ENCODE measurements at places on chromosomes 16 and 17.
A peak's percentile ranks its signal among the peaks of the same experiment; 100 is the strongest.

DNA sequence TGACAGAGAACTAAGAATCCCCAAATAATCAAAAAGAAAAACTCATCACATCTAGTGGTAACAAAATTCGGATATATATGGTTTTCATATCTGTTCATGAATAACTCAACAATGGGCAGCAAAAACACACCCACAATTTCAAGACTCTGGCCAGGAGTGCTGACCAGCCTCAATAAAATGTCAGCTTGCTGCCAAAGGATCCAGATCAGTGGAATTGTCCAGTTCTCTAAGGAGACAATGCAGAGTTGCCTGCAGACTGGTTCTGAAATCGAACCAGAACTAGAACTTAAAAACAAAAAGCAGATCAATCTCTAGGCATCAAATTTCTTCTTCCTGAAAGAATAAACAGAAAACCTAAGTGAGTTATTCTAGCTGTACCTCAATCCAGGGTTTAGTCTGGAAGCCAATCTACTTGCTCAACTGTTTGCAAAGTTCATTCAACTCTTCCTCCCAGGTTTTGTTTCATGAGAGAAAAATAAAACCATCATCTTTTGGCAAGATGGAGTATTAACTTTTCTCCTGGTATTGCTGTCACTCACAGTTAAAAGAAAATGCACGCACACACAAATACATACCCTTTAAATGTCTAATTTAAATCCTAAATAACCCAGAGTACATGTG lies 61.0 kb downstream of the CFDP1 start:
- DNase-seq = peak; percentile 71

DNA sequence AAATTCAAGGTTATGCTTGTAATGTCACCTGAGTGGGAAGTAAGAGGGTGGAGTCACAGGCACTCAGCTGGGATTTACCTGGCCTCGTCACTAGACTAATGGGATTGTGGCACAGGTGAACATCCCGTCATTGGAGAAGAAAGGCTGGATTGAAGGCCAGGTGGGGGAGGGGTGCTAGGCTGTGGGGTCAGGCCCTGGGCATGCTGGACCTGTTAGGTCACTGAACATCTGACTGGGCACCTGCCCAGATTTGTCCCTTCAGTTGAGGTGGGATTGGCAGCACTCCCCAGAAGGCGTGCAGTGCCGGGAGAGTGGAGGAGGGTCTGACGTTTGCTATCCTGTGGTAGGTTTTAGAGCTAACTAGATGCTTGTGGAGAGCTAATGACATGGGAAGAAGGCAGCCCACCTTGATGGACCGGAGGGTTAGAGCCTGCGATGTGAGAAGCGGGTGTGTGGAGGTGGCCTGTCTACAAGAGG lies 161.5 kb upstream of the ZNF267 start:
- no peak for DNase-seq

DNA sequence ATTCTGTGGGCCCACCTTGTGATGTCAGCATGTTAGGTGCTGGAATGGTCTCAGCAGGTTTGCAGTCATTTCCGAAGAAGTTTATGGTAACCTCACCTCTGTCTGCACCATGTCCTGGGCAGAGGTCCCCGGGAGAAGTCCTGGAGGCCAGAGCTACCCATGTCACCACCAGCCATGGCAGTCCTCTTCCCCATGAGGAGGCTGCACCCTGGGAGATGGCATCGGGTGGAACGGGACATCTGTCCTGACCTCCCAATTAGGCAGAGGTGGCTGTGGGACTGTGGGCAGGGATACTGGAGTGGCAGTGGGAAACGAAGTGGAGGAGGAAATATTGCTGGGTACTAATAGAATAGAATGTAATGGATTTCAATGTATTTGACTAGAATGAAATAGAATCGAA lies 511.8 kb upstream of the WSB1 start:
- no peak for DNase-seq

- DNase-seq = no peak
These were observed 45.1 kb downstream of the CMIP start for GRCh38 chr16:81489547-81490267.

DNA sequence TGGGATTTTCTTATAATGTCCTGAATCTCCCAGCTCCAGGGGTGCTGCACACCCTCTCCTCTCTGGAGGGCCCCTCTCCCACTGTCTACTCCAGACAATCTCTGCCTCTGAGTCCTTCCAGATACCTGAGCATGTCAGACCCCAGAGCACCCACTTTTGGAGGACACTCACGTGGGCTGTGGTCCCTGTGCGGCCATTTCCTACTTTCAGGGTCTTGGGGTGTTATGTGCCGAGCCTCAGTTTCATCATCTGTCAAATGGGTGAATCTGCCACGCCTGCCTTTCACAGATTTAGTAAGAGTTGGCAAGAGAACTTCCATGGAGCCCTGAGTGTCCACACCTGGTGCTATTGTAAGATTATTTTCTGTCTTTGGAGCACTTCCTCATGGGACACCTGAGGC lies 3.7 kb upstream of the FOXL1 start:
- no peak for DNase-seq

- no peak for DNase-seq
These were observed 62.8 kb upstream of the GPR139 start for GRCh38 chr16:20136446-20136968.

GRCh38 chr17:17890773-17891759 lies 54.3 kb upstream of the SREBF1 start:
- peak; percentile 92 for DNase-seq

GRCh38 chr17:66675273-66675990 lies 159.5 kb upstream of the CACNG5 start:
- no peak for DNase-seq

DNA sequence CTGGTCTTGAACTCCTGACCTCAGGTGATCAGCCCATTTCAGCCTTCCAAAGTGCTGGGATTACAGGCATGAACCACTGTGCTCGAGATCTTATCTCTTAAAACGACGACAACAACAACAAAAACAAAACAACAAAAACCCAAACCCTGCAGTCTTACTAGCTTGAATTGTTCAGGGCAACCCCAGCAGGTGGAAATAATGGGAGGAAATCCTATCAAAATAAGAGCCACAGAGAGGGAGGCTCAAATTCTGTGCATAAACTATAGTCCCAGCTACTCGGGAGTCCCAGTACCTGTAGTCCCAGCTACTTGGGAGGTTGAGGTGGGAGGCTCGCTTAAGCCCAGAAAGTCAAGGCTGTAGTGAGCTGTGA lies 16.5 kb upstream of the ATP6V0A1 start:
- DNase-seq = no peak

GRCh38 chr16:55470533-55471371 lies 8.2 kb upstream of the MMP2 start:
- peak; percentile 58 for DNase-seq

- peak; percentile 91 for DNase-seq
These were observed 40.1 kb downstream of the KLHDC4 start for GRCh38 chr16:87725596-87726235.

- no peak for DNase-seq
These were observed 325.9 kb downstream of the ZFHX3 start for GRCh38 chr16:72721981-72722380.

GRCh38 chr17:8019166-8019565 lies 16.8 kb downstream of the GUCY2D start:
- no peak for DNase-seq

- peak; percentile 33 for DNase-seq
These were observed 1.2 kb upstream of the FLYWCH1 start for GRCh38 chr16:2910441-2910969.

- DNase-seq = peak; percentile 75
These were observed 25.0 kb downstream of the GABARAPL2 start for GRCh38 chr16:75590920-75591843.

DNA sequence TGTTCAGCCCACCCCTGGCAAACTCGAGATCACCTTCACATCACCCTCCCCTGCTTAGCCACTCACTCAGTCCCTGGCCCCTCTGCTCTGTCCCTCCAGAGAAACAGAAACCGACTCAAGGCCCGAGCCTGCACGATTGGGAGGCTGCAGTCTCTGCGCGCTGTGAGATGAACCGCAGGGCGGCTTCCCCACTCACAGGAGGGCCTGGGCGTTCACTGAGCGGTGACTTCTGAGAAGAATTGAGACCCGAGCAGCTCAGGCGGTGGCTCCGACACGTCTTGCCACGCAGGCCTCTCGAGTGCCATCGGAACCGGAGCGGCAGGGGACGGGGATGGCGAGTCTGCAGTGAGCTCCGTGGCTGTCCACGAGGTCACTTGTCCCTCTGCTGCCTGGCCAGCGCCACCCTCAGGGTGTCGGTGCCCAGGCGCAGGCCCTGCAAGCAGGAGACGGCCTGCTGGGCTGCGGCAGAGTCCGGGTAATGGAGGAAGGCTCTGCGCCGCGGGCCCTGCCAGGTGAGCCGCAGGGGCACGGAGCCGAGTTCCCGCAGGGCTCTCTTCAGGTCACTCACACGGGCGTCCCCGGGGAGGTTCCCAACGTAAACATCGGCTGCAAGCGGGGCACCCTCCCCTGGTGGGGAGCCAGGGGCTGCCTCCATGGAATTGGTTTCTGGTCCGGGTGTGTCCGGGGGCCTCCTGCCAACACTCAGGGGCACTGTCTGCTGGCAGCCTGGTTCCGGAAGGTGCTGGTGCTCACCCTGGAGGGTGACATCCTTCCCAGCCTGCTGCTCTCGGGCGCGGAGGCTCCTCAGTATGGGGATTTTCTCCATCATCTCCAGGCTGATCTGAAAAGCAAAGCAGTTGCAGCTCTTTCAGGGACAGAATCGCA lies 21.6 kb downstream of the FOXF1 start:
- no peak for DNase-seq

DNA sequence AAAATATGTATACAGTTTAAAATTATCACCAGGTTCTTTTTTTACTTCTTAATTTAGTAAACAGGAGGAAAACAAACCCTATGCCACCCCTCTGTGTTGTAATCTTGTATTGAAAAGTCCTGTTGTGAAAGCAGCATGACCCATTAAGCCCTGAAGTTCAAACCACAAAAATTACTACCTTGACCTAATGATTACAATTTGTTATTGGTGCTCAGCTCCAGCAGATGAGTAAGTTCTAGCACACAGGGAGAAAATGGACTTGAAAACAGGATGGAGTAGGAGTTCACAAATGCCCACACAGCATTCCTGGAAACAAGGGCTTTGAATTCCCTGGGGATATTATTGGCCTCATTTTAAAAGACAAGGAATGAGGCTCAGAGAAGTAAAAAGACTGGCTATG lies 505.8 kb upstream of the ERCC4 start:
- no peak for DNase-seq

GRCh38 chr16:10322723-10323527 lies 62.9 kb upstream of the ATF7IP2 start:
- no peak for DNase-seq

GRCh38 chr17:65489413-65490155 lies 71.9 kb downstream of the AXIN2 start:
- no peak for DNase-seq

DNA sequence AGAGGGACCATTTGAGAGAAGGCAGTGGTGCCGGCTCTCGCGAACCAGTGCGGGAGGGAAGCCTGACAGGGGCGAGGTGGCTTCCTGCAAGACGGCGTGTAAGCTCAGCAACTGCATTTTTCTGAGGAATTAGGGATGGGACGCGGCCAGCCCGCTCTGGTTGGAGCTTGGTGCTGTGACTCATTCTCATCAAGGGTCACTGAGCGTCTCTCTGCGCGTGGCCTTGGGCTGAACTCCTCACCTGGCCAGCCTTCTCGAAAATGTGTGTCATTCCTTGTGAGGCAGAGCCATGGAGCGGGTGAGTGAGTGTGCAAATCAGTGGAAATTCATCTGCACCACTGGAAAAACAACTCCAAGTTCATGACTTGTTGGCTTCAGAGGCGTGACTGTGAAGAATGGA lies 52.8 kb downstream of the NTN1 start:
- DNase-seq = no peak

DNA sequence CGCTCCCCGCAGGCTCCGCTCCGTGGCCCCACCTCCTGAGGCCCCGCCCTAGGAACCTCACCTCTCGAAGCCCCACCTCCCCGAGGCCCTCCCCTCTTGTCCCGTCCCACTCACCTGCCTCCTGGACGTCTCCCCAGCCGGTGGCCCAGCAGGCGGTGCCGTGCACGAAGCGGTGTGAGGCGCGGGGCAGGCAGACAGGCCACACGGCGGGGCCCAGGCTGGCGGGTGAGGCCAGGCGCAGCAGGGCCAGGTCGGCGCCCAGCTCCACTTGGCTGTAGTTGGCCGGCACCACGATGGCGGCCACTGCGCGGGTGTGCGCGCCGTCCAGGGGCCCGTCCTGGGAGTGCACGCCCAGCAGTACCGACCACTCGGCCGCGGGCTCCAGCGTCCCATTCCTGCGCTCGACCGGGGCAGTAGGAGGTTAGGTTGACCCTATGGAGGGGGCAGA lies 1.6 kb downstream of the PRSS36 start:
- DNase-seq = no peak

DNA sequence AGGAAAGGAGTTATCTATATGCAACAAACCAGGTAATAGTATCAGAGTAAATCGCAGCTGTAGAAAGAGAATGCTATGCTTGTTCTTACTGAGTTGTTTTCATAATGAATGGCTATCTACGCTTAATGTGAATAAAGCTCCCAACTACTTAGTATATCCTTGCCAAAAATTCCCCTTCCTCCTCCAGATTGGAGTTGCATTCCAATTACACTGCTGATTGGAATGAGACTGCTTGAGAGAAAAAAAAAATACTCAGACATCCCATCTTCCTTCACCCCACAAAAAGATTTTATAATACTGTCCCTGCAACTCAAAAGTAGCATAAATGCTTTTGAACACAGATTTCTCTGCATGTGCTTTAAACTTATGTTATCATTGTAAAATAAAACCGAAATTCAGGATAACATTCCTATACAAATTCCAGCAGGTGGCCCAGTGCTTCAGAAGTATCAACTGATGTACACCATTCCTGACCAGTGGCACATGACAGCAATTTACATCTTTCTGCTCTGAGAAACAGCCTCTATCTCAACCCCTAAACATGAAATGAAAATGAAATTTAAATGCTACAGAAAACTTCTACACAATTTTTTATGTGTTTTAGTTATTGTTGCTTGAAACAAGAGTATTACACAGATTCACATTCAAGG lies 47.0 kb downstream of the SMURF2 start:
- DNase-seq = peak; percentile 64

DNA sequence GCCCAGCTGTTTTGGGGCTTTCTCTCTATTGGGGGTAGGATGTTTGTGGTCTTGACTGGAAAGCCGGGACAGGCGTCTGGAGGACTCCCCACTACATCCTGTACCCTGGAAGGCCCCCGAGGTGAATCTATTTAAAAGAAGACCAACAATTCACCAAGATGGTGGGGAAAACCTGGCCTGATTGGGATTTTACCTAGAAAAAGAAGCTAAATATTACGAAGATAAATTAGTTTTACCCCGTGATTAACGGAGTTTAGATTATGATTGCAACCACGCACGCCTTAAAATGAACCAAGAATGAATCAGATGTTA lies 779 bp upstream of the CCDC102A start:
- DNase-seq = peak; percentile 28

- peak; percentile 64 for DNase-seq
These were observed 597.4 kb upstream of the CDH5 start for GRCh38 chr16:65769055-65769465.

Measured in choroid plexus epithelial cell (primary cell).